ENCODE measurements at places on chromosomes 6 and 20.

DNA sequence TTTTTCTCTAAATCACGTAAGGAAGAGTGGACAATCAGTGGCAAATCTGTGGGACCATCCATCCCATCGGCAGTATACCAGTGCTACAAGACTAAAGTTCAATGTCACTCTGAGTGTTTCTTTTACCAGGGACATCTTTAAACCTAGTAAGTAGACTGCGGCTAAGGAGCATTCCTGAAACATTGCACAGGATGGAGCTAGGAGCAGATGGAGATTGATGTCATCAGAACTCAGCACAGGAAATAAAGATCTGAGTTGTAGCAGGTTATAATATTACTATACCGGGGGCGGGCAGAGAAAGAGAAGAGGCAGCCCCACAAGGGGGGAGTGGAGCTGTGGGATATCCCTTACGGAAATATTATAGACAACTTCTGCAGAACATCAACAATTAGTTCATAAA, 162.1 kb downstream of the MTFR2 start:
- DNase-seq: no peak

DNA sequence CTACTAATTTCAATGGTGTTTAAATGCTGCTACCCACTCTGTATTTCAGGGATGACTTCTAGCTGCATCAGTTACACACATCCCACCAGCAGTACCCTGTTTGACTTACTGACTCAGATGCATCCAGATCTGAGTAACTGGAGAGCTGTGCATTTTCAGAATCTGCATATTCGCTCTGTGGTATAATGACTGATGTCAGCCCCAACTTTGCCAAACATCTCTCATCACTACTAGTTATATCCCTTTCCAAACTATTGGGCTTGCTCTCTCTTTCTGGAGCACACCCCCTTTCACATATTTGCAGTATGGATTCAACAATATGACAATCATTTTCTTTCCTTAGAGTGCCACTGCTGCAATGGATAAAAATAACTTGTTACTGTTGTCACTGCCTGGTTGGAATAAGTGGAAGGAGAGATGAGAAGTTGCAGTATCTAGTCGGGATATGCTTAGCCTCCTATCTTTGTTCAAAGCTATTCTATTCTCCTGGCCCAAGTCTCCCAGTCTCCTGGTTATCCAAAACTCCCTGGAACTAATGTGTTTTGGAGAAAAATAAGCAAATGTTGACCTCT, 3.3 kb upstream of the RSPO3 start:
- DNase-seq: no peak

DNA sequence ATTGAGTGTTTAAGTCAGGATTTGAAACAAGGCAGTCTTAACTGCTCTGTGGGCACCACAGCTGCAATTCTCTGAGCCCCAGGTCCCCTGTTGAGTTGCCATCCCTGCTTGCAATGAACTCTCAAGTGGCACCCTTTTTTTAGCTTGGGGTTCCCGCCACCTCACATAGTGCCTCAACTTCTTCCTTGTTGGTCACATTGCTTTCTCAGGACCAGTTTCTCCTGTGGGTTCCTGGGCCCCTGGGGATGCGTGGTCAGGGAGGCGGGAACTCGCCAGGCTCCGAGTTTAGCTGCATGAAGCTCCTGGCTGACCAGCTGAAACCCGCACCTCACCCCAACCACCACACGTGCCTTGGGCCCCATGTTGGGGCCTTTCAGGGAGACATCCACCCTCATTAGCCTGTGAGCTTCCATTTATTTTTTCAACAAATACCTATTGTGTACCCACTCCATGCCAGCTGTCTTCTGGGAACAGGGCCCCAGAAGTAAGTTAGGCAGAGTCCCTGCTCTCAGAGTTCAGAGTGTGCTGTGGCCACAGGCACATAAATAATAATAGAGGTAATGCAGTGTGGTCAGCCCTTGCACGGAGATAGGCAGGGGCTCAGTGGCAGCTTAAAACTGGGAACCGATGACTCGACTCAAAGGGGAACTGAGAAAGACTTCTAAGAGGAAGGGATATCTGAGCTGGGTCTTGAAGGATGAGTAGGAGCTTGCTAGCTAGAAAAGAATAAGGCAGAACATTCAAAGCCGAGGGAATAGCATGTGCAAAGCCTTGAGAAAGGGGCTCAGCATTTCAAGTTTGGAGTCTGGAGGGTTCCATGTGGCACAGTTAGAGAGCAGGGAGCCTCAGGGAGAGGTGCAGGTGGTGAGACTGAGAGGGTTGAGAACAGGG, 33.9 kb upstream of the FAM83D start:
- no peak for DNase-seq

GRCh38 chr20:35304956-35305355, 12.7 kb upstream of the FAM83C start:
- DNase-seq: no peak

- no peak for DNase-seq
Observed at GRCh38 chr6:135577059-135577538, 79.6 kb upstream of the AHI1 start.

DNA sequence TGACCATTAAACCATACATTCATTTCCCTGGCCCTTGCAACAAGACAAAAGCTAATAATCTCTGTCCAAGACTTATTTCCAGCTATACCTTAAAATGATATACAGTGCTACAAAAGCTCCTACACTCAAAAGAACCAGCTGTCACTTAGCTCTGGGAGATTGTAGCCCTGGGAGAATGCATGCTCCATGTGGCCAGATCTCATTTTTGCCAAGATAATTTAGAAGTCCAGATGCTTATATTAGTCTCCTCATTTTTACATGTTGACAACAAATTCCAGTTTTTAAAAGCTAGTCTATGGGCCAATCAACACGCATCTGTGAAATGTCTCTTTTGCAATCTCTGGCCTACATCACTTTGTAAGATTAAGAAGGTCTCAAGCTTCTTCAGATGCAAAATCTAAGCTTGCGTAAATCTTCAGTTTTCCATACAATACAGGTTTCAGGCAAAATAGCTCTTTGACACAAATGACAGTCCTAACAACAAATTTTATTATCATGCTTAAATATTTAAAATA, 27.1 kb downstream of the TASP1 start:
- no peak for DNase-seq

DNA sequence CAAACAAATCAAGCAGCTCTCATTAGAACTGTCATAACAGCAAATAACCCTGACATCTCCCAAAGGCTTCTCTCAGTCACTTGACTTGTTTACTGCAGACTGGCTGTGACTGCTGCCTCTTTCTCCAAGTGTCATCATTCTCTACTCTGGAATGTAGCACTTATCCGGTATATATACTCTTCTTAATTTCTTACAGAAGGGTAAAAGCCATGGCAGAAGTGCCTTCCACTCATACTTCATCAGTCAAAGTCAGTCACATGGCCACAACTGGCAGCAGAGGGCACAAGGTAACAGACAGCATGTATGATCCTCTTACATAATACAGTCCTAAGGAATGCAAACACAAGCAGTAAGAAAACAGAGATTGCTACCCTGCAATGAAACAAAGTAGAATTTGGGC, 9.3 kb downstream of the NAPB start:
- DNase-seq: no peak

GRCh38 chr20:62470459-62470858, 5.3 kb downstream of the GATA5 start:
- no peak for DNase-seq

- no peak for DNase-seq
Observed at GRCh38 chr6:7486951-7487350, 54.5 kb upstream of the DSP start.

DNA sequence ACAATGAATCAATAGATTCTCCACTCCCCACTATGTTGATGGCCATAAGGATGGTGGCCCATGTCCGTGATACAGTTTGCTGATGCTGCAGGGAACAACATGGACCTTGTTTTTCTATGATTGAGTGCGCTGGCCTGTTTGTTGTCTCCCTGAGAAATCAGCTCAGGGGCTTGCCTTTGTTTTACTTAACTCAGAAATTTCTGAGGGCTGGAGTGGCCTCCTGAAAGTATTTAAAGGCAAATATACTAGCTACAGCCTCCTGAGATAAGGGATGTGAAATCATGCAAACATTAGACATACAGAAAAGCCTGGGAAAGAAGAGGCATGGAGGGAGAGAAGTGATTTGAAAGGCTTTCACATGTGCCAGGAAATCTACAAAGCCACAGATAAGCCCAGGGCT, 170.3 kb upstream of the FLRT3 start:
- DNase-seq: no peak

- no peak for DNase-seq
Observed at GRCh38 chr6:23349521-23350147, 776.4 kb upstream of the NRSN1 start.

- DNase-seq: no peak
Observed at GRCh38 chr6:82843291-82843885, 222.3 kb downstream of the UBE3D start.

DNA sequence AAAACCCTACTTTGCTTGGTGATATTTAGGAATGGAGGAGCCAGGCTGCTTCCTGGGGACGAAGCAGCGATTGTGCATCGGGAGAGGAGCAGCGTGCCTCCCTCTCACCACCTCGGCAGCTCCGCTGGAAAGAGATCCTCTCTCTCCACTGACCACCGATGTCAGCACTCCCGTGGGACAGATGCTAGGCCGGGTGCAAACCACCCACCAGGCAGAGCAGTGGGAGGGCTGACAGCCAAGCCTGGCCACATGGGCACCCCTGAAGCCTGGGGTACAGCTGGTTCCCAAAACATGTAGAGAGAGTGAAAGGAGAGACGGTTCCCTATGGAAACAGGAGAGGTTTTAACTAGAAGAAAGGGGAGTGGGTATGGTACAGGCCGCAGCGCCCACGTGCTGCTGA, 220.0 kb downstream of the ANKRD60 start:
- no peak for DNase-seq

- peak; percentile 69 for DNase-seq
Observed at GRCh38 chr20:1266167-1266973, at the start of gene SNPH. SNPH (plus strand) TSS chr20:1266294; CDS start chr20:1296240, 29,946 bp downstream.

GRCh38 chr6:28480253-28480932, 35.2 kb downstream of the GPX6 start:
- DNase-seq: no peak

DNA sequence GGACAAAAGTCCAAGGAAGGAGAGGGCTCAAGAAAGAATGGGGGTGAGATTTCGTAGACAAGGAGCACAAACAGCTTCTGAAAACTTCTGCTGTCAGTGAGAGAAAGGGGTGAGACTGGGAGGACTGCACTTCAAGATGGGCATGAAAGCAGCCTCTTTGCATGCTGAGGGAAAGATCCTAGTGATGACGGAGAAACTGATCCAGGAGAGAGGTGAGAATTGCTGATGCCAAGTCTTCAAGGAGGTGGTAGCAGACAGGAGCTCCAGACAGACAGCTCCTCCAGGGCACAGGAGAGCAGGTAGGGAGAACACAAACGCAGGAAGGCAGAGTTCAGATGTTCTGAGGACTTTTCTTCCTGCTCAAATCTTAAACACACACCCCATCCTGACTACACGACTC, 303.9 kb downstream of the GMDS start:
- no peak for DNase-seq

DNA sequence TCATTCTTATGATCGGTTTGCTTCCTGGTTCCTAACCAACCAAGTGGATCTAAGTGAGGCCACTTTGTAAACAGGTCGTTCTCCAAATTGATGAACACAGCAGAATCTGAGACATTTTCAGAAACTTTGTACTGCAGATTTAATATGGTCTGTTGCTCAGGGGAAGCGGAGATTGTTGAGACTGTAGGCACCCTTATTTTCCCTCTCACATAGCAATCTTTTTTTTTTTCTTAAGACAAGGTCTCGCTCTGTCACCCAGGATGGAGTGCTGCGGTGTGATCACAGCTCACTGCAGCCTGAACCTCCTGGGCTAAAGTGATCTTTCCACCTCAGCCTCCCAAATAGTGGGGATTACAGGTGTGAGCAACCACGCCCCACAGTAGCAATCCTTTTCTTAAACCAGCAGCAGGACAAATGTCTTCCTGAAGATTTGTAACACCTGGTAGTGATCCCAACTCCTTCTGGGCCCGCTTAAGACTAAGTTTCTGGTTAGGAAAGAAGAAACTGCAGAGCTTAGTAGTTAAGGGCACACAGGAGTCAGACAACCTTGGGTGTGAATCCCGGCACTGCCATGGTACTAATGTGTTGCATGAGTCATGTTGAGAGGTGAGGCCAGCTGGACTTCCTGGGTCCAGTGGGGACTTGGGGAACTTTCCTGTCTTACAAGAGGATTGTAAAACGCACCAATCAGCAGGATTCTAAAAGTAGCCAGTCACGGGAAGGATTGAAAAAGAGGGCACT, 48.4 kb upstream of the EZR start:
- DNase-seq: no peak

GRCh38 chr20:56605261-56605996, 23.7 kb upstream of the TFAP2C start:
- no peak for DNase-seq

GRCh38 chr6:129251669-129252376, 368.9 kb downstream of the LAMA2 start:
- DNase-seq: peak; percentile 24

GRCh38 chr6:34696189-34696738, 303 bp downstream of the ILRUN start:
- DNase-seq: no peak

DNA sequence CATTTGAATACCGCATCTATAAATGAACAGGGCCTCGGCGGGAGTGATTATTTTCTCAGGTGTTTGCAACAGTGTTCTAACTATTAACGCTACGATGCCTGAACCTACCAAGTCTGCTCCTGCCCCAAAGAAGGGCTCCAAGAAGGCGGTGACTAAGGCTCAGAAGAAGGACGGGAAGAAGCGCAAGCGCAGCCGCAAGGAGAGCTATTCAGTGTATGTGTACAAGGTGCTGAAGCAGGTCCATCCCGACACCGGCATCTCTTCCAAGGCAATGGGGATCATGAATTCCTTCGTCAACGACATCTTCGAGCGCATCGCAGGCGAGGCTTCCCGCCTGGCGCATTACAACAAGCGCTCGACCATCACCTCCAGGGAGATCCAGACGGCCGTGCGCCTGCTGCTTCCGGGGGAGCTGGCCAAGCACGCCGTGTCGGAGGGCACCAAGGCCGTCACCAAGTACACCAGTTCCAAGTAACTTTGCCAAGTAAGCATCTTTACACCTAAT, 70.9 kb downstream of the HFE start:
- peak; percentile 55 for DNase-seq

DNA sequence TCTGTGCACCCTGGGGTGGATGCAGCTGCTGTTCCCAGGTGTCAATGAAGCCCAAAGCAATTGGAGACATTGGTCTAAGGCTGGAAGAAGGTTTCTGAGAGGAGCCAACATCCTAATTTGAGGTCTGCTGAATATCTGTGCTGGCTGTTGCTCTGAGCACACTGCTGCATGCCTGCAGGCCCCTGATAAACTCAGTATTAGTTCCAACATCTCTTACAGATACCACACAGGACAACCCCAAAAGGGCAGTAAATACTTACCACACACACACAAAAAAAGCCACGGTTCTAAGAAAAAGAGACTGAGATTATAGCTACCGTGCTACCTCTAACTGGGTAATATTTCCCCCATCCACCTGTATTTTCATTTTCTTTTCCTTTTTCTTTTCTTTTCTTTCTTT, 164.3 kb upstream of the SOX4 start:
- no peak for DNase-seq

- DNase-seq: no peak
Observed at GRCh38 chr6:33981861-33982260, 164.0 kb downstream of the GRM4 start.

Data from stimulated activated CD4-positive, alpha-beta T cell treated with anti-CD3 and anti-CD28 coated beads, Interleukin-12 subunit alpha, Interleukin-12 subunit beta, amount 100 ng/mL, for 4 hours (primary cell).